ENCODE measurements at places on chromosomes 11 and 22.

GRCh38 chr11:45710561-45710960 is 45.1 kb upstream of the CHST1 start:
- no peak for DNase-seq

GRCh38 chr11:69361048-69361447 is 67.1 kb downstream of the MYEOV start:
- DNase-seq, result no peak

DNA sequence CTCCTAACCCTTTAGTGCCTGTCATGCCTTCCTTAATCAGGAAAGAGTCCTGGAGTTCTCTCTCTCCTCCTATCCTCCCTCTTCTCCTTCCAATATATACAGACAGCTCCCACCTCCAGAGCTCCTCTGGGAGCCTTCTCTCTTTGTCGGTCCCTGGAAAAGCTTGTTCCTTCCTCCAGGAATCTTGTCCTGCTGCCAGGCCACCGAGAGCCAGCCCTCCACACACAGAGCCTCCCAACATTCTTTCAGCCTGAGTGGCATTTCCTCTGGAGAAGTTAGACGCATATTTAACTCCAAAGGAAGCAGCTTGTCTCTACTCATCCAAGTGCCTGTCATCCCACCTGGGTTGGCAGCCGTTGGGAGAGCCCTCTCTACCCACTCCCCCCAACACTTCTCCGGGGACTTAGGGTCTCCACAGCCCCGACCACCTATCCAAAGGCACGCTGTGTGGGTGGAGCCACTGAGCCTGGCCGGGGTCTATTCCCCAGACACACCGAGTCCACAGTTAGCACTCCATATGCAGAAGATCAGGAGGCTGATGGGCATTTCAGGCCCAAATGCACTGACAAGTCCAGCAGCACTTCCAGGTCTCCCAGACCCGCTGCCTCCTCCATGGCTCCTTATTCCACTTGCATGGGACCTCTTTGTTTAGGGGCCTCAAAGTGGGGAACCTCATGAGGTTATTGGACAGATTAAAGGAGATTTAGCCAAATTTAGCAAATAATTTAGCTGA is 31.1 kb downstream of the DKK3 start:
- DNase-seq, result no peak

DNA sequence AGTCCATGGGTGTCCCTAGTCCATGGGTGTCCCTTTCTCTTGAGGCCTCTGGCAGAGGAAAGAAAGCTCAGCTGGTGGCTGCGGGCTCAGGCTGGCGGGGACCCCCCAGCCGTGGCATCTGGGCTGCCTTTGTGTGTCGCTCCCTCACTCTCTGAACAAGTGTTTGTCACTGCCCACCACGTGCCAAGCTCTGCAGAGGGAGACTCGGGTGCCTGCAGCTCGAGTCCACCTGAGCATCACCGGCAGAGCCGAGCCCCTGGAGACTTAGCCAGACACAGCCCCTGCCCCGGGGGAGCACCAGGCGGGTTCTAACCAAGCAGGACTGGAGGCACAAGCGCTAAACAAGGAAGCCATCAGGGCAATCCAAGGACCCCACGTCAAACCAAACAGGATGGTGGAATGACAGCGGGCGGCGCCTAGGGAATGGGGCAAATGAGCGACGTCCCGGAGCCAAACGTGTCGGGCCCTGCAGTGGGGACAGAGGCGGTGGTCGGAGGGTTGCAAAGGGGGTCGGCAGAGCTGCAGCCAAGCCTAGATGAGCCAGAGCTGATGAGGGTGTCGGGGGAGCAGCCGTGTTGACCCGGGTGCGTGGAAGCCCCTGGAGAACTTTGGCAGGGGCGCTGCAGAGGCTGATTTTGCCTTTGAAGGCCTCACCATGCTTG is 2.1 kb upstream of the GRAMD4 start:
- DNase-seq, result no peak

DNA sequence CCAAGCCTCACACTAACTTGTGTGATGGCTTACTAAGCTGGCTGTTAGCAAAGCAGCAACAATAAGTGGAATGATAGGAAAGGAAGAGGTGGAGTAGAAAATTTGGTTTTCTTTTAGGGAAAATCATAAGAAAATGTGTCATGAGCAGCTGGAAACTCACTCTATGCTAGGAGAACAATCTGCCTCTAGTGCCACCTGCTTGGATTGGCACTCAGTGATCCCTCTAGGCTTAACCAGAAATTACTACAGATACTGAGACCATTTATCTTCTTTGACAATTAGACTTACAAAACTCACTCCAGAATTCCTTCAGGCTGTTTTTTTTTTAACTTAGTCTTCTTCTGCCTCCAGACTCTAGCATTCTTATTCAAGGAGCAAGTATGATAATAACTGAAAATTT is 117.3 kb downstream of the CD44 start:
- no peak for DNase-seq

DNA sequence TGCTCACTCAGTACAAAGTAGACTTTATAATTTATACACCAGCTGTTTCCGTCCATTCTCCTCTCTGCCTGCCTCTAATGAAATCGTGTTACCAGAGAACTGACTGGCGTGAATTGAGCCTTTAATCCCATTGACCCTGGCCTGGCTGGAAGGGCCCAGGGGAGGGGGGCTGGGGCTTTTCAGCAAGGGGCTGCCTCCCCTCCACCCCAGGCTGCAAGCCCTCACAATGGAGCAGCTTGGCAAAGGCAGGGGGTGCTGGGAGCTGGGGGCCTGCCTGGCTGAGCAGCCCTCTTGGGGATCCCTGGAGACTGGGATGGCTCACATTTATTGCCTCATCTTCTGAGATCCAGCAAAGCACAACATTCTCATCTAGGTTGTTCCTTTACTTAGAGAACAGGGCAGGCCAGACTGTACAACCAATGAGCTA is 25.8 kb upstream of the LMO1 start:
- no peak for DNase-seq

DNA sequence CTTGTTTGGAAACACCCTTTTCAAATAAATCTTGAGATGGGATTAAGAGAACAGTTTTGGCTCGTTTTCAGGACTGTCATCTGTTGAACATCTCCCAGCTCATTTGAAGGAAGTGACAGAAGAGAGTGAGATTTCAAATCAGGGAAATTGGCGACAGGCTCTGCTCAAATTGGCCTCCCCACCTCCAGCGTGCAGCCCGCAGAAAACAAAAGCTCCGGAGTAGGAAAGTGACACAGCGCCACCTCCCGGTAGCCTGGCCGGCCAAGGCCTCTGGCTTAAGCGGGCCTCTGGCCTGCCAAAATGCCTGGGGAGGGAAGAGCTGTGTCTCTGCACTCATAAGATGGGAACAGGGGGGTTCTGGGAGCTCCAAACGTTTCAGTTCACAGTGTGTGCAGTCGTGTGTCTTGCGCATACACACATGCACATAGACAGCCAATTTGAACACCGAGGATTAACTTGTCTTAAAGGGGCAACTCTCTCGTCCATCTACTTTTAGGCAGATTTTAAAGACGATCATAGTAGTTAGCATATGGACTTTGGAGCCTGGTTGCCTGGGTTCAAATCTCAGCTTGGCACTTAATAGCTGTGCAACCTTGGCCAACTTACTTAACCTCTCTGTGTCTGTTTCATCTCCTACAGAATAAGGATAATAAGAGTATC is 132.7 kb upstream of the RCN1 start:
- peak; percentile 51 for DNase-seq

Data from CD4-positive, alpha-beta T cell treated with Interleukin-17A for 1 hour (primary cell).